Anterior cingulate cortex (tissue), 58 donors: ENCODE measurements at places on chromosomes 5 and 9.

- no peak for DNase-seq
Measured at GRCh38 chr5:119396030-119396664, 40.3 kb downstream of the TNFAIP8 start.

- DNase-seq: peak; percentile 43
Measured at GRCh38 chr9:93129286-93129685, 4.8 kb downstream of the NINJ1 start.

DNA sequence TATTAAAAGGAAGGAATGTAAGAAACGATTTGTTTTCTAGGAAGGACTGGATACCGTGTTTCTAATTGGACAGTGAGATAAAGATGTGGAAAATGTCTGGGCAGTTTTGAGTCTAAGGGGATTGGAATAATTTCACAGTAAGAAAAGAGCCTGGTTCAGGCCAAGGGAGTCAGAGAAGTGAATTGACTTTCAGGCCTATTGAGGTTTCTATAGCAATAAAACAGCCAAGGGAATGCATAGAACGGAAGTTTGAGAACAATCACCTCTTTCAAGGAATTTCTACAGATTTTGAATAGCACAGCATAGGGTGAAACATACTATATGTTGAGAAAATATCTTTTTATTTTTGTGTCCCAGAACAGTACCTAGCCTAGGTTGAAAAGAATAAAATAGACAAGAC, 271.6 kb upstream of the TRPM3 start:
- no peak for DNase-seq

DNA sequence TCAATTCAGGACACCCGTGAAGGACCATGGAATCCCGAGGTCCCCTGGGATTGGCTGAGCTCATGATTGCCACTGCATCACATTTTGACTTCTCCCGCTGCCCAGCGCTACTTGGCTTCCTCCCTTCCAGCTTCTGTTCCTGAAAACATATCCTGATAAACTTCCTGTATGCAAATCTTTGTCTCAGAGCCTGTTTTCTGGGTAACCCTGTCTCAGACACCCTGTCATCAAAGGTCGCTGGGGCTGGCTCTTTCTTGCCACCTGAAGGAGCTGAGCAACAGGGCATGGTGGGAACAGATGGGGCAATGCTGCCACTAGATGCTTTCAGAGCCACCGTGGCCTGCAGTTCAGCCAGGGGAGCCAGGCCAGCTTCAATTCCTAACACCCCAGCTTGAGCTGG, 154.3 kb upstream of the TBC1D2 start:
- DNase-seq: no peak

GRCh38 chr9:96279932-96280331, 22.0 kb downstream of the HSD17B3 start:
- DNase-seq: no peak

DNA sequence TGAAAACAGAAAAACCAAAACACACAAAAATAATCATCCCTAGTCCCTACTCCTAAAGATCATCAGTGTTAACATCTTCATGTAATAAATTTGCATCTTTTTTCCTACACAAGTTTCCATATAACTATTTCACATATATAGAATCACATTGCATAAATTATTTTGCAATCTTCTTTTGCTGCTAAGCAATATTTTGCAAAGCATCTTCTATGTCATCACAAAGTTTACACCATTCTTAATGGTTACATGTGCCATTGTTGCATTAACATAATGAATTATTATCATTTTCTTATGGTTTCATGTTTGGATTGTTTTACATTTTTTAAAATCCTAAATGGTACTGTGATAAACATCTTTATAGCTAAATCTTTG, 17.8 kb downstream of the SH3TC2 start:
- no peak for DNase-seq

DNA sequence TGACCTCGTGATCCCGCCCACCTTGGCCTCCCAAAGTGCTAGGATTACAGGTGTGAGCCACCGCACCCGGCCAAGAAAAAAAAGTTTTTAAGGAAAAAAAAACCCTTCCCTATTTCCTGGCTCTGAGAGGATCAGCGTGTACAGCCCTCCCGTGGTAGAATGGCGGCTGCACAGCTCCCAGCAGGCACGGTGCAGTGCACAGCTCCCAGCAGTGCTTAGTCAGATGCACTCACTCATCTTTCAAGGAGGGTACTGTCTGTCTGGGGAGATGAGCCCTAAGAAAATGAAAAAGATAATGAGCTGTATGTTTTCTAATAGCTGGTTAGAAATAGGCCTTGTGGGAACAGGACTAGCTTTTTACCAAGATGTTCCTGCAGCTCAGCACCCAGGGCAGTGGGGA, 36.7 kb upstream of the SLC2A8 start:
- no peak for DNase-seq

GRCh38 chr5:65779643-65780042, 57.6 kb downstream of the NLN start:
- DNase-seq: no peak

DNA sequence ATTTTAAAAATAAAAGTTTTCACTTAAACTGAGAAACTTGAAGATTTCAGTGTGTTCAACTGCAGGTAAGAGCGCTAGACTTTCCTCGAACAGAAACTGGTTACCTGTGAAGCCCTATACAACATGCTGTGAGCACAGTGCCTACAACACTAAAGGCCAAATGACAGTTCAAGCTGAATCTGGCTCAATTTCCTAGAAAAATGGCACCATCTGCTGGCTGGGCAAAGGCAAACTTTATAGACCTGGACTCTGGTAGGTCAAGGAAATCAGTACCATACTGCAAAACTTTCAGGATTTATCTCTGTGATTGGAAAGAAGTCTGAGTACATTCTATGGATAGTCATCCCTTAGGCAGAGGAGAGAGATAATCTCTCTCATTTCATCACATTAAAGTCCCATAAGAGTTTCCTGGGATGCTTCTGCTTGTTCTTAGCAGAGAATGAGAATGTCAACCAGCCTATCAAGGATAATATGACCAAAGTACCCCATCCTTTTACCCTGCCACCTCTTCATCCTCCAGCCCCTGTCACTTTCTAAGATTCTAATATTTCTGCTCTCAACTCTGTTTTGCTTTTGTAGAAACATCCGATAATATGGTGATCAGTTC, 31.8 kb upstream of the FOXB2 start:
- peak; percentile 36 for DNase-seq

- DNase-seq: no peak
Measured at GRCh38 chr9:79988126-79988525, 416.4 kb downstream of the TLE4 start.

- no peak for DNase-seq
Measured at GRCh38 chr5:138226910-138227309, 13.8 kb upstream of the CDC23 start.

DNA sequence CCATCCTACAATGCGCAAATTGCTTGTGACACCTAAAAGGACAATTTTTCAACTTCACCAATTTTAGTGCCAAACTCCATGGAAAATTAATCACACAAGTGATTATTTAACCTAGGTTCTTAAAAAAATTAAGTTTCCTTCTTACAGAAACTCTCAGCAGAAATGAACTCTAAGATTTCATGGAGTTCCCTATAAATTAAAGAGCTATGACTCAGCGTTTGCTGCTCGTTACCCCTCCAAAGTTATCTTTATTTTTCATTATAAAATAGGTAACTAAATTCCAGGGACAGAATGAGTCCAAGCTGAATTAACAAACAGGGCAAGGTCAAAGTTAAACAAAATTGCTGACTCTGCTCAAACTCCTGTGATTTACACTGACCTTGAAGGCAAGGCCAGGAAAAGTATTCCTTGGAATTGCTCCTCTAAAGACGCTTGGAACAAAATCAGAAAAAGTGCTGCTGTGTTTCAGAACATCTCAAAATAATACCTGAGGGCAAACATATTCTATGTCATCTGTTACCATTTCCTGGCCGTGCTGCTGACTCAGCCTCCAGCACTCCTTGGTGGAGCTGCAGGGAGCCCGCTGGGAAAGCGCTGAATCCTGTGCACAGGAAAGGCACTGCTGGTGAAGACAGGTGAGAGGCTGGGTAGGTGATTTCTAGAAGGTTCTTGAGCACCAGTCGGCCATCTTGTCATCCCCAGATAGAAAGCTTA, 2.5 kb upstream of the CMBL start:
- DNase-seq: no peak

DNA sequence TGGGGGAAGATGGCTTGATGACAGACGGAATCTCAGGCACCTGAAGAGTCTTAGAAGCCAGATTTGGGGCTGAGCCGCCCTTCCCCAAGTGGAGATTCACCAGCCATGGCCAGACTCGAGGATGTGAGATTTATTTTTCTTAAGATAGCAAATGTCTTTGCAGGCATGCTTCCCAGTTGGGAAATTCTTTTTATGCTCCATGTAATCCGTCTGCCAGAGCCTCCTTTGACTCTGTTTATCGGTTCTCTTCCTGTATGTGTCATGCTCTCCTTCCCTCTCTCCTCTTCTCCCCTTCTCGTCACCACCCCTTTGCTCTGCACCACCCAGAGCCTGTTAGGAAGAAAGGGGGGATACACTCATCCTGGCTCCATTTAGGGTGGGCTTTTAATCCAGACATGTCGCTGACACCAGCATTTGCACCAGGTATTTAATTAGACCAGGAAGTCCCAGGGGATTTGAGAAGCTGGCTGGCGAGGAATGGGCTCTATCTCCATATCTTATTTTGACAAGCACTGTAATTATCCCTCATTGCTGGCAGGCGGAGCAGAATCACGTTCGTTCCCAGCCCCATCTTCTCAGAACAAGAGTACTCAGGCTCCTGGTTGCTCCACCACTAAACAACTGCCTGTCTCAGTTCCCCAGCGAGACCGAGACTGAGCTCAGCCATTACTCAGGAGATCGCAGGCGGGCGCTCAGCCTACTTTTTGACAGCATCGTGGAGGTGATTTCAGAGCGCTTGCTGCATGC, 50.9 kb downstream of the KCNIP1 start:
- peak; percentile 56 for DNase-seq

DNA sequence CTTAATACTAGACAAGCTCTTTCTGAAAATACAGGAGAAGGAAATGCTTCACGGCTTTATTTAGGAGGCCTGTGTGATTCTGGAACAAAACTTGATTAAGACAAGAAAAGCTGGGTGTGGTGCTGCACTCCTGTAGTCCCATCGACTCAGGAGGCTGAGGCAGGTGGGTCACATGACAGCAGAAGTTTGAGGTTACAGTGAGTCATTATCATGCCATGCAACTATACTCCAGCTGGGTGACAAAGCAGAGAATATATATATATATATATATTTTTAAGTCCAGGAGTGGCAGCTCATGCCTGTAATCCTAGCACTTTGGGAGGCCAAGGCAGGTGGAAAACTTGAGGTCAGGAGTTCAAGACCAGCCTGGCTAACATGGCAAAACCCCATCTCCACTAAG, 33.1 kb upstream of the SPIN1 start:
- no peak for DNase-seq

DNA sequence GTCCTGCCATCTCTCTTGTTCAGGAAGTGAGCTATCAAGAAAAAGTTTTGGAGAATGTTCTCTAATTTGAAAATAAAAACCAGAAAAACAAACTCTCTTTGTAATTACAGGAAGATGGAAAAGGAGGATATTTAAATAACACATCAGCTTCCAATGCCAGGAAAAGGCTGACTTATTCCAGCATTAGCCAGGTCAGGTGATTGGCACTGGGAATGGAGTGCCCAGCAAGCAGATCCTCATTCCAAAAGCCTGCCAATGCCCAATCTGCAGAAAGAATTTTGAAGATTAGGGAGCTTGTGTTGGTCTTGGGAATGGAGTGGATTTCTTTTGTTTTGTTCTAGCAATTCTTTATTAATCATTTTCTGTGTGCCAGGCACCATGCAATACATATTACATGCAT, 196.6 kb downstream of the SNCAIP start:
- DNase-seq: no peak

DNA sequence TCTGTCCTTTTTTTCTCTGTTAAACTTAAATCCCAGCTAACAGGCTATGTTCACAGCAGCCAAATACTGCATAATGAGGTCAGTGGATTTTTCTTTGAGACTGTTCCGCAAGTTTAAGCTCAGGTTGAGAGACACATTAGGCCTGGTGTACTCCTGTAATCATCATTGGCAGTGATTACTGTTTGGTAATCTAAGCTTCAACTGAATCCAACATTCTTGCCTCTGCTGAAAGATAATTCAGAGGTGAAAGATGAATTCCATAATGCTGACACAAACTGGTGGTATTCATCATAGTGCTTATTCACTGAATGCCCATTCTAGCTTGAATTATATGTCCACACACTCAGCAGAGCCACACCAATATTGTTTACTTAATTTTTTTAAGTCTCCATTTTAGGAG, 108.5 kb downstream of the NFIB start:
- no peak for DNase-seq
